ENCODE measurements at places on chromosomes 4 and X.
A peak's percentile ranks its signal among the peaks of the same experiment; 100 is the strongest.

- no peak for DNase-seq
Observed at GRCh38 chr4:38529189-38530115, 134.5 kb upstream of the KLF3 start.

DNA sequence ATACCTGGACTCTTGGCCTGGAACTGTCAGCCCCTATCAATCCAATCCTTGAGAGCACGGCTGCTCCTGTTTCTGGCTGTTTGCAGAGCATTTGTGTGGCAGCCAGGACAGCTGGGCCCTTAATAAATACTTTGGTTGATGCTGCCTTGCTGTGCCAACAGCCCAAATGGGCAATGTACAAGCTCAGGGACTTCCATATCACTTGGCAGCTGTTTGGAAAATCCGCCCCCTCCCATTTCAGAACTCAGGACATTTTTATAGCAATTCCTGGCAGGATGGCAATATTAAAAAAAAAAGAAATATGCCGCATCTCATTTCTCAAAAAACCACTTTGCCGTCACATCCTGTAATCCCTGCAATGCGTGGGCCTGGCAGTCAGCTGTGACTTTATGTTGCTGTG is 218.9 kb downstream of the HS3ST1 start:
- DNase-seq = no peak

GRCh38 chrX:14029039-14029424 is 660 bp downstream of the GEMIN8 start:
- DNase-seq = no peak

DNA sequence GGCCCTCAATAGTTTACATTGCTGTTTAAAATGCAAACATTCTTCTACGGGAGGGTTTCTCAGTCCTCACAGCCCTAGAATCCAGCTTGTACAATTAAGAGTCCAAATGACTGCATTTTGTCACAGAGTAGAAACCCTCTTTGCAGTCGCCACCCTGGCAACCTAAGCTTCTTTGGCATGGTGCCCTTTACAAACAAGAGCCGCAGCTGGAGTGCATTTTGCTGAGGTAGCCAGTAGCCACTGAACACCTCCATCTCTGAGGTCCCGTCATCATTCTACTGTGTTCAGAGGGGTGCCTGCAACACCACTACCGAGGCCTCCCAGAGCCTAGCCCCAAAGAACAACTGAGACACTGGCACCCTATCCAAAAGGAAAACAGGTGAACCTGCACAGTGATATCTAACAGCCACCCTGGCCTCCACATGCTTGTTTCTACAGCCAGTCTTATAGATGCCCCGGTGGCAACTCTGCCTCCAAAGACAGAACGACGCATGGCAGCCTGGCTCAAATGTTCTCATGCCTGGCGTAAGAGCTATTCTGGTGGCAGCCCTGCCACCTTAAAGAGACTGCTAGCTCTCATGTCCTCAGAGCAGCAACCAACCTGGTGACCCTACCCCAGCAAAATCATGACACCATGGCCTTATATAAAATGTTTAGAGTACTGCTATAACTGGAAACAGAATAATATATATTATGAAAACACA is 801.9 kb downstream of the TECRL start:
- no peak for DNase-seq

DNA sequence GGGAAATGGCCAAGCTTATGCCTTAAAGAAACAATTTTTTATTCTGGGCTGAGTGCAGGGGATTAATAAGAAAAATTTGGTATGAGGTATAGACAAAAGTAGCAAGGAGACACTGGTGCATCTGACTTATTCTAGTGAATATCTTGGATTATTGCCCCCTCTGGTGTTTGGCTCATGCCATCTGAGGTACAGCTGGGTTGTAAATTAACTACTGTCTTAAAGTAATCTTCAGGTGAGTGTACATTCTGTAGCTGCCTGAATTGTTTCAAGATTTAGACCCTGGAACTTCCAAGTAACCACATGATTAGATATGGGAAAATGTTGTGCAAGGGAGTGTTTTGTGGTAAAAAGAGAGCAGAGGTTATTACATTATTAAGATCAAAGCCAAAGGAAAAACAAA is 988.7 kb downstream of the FAM133A start:
- DNase-seq = no peak

GRCh38 chr4:41661442-41662076 is 87.0 kb downstream of the PHOX2B start:
- DNase-seq = peak; percentile 25

DNA sequence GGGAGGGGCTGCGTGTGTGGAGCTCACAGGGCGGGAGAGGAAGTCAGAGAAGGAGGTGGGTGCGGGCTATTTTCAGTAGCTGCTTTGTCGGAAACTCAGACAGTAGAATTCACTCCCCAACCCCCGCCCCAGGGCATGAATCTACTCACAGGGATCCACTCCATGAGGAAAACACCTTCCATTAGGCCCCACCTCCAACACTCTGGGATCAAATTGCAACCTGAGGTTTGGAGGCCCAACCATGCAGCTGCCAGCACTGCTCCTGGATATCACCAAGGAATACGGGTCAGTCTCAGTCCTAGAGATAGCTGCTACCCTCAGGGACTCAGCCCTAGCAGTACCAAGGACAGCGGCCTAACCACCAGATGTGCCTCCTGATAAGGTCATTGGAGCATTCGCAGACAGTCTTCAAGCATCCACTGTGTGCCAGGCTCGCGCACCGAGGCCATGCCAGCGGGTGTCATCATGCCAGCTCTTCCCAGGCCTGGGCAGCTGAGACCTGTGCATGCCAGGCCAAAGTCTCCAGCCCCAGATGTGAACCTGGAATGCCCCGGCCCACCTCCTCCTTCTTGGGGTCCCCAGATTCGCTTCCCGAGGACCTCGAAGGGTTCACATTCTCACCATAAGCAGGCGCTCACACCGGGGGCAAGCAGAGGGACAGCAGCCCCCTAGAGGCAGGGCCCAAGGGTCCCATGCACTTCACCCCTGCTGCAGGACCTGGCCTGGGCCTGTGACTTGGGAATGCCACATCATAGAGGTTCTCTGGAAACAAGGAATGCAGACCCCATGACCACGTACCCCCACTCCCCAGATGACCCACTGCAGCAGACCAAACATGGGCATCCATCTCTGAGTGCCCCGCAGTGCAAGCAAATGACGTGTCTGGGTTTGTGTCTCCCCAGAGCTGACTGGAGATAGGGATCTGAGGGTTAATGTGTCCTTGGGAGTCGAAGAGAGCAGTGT is 102.3 kb downstream of the ADRA2C start:
- no peak for DNase-seq

All from AG09319 (cell line).